Stimulated activated CD4-positive, alpha-beta T cell treated with anti-CD3 and anti-CD28 coated beads, TNF-alpha, amount 100 ng/mL, for 4 hours (primary cell): ENCODE measurements at places on chromosomes 13 and 19.

- no peak for DNase-seq
These were observed 50.8 kb downstream of the FOXO1 start for GRCh38 chr13:40615619-40616018.

GRCh38 chr19:54155694-54156093, 3.8 kb downstream of the LENG1 start:
- no peak for DNase-seq

DNA sequence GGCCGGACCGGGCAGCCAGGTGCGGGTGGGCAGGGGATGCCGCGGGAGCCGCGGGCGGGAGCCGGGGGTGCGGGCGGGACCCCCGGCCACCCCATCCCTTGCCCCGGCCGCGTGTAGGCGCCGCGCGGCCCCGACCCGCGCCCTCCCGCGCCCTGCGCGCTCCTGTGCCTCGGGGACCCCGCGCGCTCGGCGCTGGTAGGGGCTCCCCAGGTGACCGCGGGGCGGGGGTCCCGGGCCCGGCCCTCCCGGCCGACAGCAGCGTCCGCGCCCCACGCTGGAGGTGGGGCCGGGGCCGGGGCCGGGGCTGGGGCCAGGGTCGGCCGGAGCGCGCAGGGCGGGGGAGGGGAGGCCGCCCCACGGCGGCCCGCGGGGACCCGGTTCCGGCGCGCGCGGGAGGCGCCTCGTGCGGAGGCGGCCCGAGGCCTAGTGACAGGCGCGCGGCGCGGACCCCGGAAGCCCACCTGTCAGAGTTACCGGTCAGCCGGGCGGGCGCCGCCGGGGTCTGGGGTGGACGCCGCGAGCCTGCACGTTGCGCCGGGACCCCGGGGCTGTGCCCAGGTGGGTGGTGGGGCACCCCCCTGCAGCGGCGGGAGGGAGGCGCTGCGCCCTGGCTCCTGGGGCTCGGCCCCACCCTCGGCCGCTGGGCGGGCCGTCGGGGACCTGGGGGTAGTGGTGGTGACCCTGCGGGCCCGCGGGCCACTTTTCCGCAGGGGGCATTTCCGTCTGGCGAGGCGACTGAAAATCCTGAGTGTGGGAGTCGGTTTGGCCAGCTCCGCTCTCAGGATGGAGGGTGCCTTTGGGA, 518 bp downstream of the TFDP1 start:
- no peak for DNase-seq

DNA sequence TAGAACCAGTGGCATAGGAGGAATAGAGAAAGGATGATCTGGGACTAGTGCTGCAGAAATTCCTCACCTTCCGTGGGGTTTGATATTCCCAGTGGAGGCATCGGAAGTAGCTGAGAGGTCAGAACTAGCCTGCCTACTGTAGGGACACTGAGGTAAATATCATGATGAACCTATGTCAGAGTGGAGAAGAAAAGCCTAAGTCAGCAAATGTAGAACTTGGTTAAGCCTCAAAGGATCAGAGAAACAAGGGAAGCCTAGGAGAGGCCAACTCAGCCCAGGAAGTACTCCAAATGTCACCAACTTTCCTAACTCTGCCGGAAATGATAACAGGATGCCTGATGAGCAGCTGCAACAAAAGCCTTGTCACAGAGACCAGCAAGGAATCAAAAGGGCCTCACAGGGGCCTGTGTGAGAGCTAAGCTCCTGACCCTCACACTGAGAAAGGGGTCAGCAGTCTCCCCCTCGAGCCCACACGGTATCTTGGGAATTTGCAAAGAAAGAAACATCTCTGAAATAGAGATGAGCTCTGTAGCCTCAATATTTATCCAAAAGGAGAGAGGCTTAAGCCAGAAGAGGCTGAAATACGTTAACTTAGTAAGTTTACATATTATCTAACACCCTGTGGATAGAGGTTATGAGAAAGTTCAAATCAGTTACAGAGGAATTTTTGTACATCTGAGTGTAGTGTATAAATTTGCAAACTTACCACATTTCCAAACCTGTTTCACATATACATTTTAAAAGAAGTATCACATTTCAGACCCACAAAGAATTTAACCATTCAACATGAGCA, 1064.3 kb downstream of the DIAPH3 start:
- no peak for DNase-seq

- no peak for DNase-seq
These were observed 986.5 kb downstream of the PCDH17 start for GRCh38 chr13:58617880-58618665.

DNA sequence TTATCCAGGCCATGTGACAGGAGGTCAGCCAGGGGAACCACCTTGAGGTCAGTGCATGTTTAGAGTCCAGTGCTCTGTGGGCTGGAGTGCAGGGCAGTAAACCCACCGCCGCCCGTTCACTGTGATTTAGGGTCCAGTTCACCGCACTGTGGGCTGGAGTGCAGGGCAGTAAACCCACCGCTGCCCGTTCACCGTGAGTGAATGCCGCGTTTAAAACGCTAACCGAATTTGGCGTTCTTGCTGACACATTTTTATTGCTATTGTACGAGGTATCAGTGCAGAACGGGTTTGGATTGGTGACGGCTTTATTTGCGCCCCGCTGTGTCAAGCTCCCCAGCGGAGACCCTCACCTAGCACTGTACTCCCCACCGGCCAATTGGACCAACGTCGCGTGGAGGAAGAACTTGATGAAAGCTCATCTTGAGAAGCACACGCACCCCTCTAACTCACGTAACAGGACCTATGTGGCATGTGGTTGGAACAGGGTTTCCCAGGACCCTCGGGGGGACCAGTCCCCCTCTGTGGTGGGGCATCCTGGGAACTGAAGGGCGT, 27.9 kb downstream of the C13orf46 start:
- DNase-seq: no peak

DNA sequence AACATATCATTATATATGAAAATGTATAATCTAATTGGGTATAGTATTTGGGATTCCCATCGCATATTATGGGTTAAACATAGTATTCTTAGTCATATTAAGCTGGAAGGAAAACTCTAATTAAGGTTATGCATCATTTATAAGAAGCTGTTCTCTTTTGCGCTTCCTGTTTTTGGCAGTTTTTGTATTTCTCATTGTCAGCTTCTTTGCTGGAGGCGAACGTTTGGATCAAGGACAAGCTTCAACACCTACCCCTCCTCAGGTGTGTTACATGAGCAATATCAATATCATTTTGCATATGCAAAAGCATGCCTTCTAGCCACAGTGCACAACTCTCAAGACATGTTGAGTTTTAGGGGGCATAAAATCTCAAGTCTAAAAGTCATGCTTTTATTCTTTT, 439.8 kb downstream of the TDRD3 start:
- no peak for DNase-seq

GRCh38 chr19:872266-872951, 12.9 kb downstream of the CFD start:
- peak; percentile 69 for DNase-seq

DNA sequence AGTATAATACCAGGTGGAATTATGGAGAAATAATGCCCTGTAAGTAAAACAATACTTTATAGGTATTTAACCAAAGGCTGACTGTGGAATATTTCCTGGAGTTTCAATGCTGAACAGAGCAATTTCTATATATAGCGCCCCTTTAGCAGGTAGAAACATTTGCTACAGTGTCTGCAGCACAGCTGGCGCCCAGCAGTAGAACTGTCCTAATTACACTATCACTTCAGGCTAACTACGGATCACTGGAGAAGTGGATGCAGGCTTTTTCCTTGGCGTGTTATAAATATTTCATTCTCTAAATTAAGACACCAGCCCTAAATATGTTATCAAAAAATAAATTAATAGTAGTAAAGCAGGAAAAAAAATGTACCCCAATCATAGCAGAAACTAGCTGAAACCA, 3.1 kb downstream of the SHISA2 start:
- DNase-seq: no peak

- DNase-seq: peak; percentile 72
These were observed at the start of gene SLAIN1 for GRCh38 chr13:77697217-77698103. Gene SLAIN1 (plus strand): TSS chr13:77697687. CDS start chr13:77697914, 227 bp downstream.

GRCh38 chr19:41411968-41412265, 14.3 kb downstream of the BCKDHA start:
- no peak for DNase-seq

DNA sequence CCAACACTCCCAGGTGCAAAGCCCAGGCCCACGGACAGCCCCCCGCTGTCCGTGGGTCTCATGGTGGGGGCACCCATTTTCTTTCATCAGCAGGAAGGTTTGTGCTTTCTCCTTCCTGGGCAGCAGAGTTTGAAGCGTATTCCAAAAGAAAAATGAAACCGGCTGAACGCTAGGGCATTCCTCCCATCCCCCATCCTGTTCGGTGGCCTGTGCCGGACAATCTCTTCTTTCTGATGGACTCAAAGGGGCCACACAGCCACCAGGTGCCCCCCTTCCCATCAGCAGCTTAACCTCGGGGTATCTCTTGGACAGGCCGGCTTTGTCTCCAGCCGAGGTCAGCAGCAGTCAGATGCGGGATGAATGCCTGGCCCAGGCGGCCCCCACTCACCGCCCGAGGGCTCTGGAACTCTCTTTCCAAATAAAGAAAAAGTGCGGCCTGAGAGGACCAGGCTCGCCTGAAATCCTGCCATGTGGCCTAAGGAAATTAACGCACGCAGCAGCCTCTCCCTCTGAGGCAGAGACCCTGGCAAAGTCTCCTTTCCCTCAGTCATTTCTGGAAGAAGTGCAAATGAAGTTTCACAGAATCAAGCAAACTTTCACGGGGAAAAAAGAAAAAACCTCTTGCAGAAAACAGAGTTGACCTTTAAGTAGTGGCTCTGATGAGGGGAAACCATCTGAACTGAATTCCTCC, 67.8 kb downstream of the RASA3 start:
- DNase-seq: no peak

DNA sequence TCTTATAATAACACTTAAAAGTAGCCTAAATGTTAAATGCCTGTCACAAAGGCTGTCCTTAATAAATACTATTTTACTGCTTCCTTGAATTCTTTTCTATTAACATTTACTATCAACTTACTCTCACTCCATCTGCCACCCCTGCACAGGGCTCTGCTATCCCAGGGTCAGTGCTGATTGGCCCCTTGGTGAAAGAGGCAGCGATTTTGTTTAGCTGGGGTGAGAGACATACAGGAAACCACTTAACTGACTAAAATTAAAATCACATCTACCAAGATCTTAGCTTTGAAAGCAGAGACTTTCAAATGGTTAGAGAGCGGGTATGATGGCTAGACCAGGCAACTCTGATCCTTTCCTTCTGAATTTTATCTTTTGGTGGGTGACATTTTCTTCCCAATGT, 149.9 kb upstream of the HTR2A start:
- no peak for DNase-seq

- DNase-seq: peak; percentile 67
These were observed at the start of gene ZNF793 for GRCh38 chr19:37506387-37507166. Gene ZNF793 (plus strand): TSS chr19:37506939. CDS start chr19:37523440, 16,501 bp downstream.

DNA sequence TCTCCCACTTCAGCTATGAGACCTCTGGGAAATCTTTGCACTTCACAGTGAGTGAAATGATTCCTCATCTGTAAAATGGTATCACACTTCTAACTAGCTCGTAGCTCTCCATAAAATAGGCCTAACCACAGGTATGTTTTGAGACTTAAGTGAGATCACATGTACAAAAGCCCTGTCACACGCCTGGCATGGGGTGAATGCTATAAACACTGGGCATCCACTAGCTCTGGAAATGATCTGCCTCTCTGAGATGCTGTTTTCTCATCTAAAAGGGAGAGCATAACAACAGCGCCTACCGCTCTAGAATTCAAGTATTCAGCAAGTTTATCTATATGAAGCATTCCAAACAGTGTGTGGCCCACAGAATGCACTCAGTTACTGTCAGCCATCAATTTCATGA, 2.2 kb downstream of the AKT2 start:
- DNase-seq: no peak

DNA sequence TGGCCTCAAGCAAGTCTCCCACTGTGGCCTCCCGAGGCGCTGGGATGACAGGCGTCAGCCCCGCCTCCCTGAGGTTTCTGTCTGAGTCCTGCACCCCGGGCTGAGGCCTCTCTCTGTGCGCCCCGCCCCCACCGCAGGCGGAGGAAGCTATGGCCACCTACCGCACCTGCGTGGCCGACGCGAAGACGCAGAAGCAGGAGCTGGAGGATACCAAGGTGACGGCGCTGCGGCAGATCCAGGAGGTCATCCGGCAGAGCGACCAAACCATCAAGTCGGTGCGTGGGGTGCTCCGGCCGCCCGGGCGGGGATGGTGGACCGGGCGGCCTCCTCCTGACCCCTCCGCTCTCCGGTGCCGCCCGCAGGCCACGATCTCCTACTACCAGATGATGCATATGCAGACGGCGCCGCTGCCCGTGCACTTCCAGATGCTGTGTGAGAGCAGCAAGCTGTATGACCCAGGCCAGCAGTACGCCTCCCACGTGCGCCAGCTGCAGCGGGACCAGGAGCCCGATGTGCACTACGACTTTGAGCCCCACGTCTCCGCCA, 12.7 kb downstream of the ARHGAP45 start:
- DNase-seq: no peak

DNA sequence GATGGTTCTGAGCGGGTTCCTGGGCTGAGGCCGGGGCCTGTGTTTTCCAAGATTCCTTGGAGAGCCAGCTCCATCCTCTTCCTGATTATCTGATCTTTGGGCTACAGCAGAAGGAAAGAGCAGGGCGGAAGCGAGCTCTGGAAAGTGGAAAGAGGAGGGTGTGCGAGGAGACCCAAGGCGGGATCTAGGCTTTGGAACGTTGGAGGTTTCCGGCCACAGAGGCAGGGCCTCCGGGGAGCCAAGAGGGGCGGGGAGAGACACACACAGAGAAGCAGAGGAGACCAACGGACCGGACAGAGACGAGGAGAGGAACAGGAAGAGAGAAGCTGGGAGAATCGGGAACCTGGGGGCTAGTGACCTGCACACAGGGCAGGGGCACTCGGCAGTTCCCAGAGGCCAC, at the start of gene CLEC11A:
CLEC11A (plus strand) TSS at position 296 of the 400 bp plus-strand sequence. CDS start 162 bp downstream, outside the sequence.
- DNase-seq: no peak

GRCh38 chr19:18475004-18475453, 37.1 kb upstream of the ISYNA1 start:
- DNase-seq: no peak

DNA sequence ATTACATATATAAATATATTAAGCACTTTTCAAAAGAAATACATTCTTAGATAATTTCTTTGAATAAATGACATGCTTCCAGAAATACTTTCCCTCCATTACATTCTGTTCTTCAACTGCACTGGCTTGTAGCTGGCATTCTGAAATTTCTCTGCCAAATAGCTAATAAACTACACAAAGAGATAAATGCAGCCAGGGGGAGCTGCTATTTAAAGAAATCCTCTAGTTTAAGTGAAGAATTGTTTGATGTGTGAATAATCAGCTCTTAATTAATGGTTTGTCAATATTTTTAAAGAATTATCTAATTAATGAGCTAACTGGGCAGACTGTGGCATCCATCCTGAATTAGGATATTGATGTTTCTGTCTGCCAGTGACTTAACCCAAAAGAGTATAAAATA, 30.7 kb downstream of the SLC7A1 start:
- no peak for DNase-seq
